ENCODE measurements at places on chromosomes 7 and 10.
A peak's percentile ranks its signal among the peaks of the same experiment; 100 is the strongest.

DNA sequence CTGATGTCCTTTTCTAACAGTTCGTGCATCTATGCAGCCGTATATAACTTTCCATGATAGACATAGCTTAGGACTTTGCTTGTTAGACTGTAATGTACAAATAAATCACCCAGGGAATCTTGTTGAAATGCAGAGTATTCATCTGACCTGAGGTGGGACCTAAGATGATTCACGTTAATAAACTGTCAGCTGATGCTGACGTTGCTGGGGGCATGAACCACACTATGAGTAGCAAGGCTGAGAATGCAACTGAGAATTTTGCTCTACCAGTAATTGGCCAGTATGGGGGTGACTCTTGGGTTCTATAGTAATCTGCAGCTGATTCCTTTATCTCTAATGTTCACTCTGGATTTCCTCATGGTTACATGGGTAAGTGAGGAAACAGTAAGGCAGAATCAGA lies 130.1 kb upstream of the MALRD1 start:
- no peak for DNase-seq

GRCh38 chr7:105178177-105178576 lies 164.2 kb downstream of the KMT2E start:
- no peak for DNase-seq

GRCh38 chr7:7212612-7213011 lies 30.3 kb downstream of the C1GALT1 start:
- no peak for DNase-seq

DNA sequence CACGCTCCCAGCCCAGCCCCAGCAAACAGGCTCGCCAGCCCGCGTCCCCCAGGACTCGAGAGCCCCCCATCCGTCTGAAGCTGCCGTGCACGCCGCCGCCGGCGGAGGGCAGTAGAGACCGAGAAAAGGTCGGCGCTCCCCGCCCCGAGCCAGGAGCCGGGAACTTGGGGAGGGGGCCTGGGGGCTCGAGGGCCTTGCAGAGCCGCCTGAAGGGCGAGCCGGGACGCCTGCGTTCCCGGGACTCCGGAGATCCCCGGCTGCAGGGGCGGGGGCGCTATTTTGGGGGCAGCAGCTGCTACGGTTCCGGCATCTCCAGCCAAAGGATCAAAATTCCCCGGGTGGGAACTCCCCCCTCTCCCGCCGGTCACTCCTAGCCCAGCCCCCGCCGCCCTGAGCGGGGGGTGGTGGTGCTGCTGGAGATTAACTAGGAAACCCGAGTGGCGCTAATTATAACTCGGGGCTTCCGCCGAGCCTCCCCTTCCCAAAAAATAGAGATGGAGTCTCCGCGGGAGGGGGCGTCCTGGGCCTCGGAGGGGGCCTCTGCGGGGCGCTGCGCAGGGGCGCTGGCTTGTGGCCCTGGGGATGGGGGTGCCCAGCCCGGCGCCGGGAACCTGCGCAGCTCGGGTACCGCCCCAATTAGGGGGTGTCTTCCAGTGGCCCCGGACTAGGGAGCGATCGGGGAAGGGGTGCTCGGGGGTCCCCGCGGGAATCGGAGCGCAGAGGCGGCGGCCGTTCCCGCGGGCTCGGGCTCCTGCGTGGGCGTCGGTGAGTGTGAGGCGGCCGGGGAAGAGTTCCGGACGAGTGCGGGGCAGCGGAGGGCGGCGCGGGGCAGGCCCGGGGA lies 608 bp downstream of the ACHE start:
- DNase-seq: no peak

GRCh38 chr7:151447312-151447711 lies 7.4 kb upstream of the CRYGN start:
- no peak for DNase-seq

- no peak for DNase-seq
Observed at GRCh38 chr7:6007386-6007785, 1.5 kb downstream of the PMS2 start.

GRCh38 chr7:29116361-29117200 lies 29.8 kb downstream of the CPVL start:
- no peak for DNase-seq

GRCh38 chr7:147136352-147136751 lies 1019.8 kb downstream of the CNTNAP2 start:
- DNase-seq: no peak

- DNase-seq: no peak
Observed at GRCh38 chr7:8155836-8156235, 106.1 kb downstream of the ICA1 start.

- no peak for DNase-seq
Observed at GRCh38 chr7:106774768-106775551, 90.1 kb upstream of the PIK3CG start.

- DNase-seq: no peak
Observed at GRCh38 chr7:47796347-47796746, 151.9 kb downstream of the PKD1L1 start.

- peak; percentile 24 for DNase-seq
Observed at GRCh38 chr7:17939606-17940301, 540 bp downstream of the SNX13 start.

DNA sequence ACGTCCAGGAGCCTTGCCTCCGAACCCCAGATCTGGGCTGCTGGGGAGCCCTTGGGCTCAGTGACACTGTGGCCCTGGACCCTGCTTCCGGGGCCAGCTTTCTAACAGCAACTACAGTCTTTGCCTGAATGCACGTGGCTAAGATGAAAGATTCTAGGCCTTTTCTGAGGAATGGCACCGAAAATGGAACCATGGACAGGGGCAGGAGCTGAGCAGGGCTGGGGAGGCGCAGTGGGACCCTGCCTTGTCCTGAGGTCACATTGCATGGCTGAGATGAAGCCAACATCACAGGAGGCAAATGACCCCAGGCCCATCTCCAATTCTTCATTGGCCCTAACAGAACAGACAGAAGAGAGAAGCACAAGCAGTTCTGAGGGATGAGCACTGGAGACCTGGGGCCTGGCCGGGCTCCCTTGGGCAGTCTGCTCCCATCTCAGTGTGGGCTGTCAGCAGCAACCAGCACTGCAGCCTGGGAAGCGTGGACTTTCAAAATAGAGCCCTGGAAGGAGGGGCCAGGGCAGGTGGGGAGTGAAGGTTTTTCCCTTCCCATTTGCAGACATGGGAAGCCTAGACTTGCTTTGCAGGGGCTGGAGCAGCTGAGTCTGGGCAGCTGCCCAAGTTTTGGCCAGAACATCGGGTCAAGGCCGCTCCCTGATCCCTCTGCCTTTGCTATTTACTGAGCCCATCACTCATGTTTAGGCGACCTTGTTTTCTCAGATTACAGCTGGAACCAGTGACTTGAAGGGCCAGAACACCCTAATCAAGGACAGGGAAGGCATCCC lies 114.4 kb upstream of the TCERG1L start:
- no peak for DNase-seq

GRCh38 chr10:112296908-112297331 lies 13.7 kb downstream of the TECTB start:
- no peak for DNase-seq

GRCh38 chr7:37212556-37212955 lies 236.1 kb downstream of the ELMO1 start:
- no peak for DNase-seq

DNA sequence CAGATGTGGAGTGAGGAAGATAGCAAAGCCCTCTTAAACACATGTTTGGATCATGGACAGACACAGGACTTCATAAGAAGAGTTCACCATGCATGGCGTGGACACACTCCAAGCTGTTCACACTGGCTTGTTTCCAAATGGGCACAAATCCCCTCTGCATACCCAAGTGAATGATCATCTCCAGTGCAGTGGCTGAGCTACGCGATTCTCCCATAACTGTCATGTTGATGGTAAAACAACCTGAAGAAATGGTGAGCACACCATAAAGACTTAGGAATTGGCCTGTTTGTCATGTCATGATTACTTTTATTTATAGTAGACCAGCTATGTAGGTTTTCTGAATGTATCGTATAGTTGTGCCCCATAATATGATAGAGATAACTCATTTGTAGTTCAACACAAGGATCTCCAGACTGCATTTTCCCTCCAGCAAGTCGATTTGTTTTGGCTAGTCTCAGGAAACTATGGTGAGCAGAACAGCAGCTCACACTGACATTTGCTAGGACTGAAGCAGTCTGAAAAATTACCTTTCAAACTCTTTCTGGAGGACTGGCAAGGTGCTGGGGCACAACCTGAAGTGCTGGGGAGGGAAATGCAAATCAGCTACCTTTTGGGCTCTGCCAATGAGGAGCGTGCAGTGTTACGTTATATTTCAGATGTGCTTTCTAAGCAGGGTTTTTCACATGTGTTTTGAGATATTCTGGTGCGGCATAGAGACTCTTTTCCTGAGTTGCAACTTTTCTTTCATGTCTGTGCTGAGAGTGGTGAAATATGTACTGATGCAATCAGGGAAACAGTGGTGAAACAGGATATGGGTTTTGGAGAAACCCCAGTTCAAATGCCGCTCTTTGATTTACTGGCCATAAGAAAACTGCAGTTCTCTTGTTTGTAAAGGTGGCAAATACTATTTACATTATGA lies 629.6 kb upstream of the DPP6 start:
- no peak for DNase-seq

DNA sequence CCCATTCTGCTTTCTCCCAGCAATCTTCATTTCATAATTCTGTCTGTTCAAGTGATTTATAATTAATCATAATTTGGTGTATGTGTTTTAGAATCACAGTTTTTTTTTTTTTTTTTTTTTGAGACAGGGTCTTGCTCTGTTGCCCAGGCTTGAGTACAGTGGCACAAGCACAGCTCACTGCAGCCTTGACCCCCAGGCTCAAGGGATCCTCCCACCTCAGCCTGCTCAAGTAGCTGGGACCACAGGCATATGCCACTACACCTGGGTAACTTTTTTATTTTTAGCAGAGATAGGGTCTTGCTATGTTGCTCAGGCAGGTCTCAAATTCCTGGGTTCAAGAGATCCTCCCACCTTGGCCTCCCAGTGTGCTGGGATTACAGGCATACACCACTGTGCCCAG lies 49.2 kb upstream of the PLA2G12B start:
- DNase-seq: no peak

DNA sequence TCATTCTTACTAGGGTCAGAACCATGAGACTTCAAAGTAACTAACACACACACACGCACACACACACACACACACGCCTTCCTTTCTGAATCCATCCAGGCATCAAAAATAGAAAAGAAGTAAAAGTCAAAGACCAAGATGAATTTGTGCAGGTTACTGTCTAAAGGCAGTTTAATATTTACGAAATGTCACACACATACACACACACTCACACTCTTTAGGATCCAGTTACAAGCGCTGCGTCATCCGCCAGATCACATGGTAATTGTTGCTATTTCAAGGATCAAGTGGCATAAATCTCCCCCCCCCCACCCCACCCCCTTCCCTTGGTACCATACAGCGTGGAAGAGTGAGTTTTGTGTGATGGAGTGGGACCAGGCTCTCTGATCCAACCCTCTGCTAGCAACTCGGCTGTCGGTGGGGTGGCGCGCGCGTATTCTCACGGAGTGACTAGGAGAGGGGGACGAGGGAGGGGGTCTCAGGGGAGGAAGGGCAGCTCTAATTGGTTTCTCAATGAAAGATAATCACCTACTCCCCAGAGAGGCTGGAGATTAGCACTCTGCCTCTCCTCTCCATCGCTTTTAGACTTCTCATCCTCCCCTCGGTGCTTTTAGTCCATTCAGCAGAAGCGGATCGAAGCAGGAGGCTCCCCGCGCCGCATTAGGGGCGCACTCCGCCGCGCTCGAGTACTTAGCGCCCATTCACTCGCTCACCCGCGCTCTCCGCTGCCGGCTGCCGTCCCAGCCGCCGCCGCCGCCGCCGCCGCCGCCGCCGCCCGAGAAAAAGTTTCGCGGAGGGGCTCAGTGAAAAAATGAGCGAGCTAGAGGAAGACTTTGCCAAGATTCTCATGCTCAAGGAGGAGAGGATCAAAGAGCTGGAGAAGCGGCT lies 83.5 kb upstream of the PRKG1 start:
- DNase-seq: no peak

- peak; percentile 22 for DNase-seq
Observed at GRCh38 chr7:33040803-33041516, 21.6 kb downstream of the NT5C3A start.

DNA sequence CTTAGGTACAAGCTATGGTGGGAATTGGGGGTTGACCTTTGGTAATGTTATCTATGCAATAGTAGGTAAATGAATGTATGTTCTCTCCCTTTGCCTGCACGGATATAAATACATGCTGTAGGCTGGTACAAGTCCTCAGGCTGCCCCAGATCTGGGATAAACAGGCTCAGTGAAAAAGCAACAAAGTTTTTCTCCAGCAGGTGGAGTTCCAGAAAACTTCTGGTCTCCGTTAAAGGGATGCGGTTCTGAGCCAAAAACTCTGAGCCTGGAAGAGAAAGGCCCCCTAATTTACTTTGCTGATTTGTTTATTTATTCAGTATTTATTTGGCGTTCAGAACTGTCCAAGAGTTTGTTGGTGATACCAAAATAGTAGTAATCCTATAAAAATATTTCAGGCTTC lies 204.7 kb downstream of the ADRA2A start:
- DNase-seq: no peak

DNA sequence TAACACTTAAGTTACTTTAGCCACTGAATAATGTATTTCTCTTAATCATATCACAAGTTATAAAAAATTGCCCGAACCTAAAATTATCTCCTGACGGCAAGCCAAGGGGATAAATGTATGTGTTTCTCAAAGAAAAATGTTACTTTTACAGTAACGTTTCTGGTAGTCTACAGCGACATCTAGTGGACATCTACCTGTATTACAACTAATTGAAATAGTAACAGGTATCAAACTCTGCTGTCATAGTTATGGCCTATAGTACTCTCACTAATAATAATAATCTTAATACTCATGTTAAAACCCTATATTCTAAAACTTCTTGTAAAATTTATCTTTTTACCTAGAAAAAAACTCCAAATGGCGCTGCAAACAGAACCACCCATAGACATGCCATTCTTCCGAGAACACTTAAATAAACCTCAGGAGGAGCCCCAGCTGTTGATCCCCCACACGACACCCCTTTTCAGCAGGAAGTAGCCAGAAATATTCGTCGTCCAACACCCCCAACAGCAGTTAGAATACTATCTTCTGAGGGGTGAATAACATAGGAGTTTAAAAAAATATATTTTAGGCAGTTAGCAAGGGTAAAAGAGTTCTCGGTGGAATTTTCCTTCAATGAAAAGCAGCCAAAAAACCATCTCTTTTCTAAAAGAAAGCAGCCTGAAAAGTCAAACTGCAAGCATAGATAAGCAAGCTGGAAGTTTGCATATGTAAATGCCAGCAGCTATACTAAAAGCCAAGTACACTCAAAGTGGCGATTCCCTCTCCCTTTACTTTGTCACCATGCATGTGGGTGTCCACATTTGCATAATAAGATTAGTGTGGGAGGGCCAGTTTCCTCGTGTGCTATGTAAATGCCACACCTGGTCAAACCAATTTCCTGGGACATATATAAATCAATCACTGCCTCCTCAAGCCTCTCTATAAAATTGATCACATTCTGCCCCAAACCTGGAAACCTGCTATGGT lies 40.5 kb upstream of the ZNF107 start:
- DNase-seq: no peak
